ENCODE measurements at places on chromosomes 13 and 19.

- no peak for DNase-seq
These were observed 8.5 kb upstream of the QTRT1 start for GRCh38 chr19:10692673-10693264.

- DNase-seq: peak; percentile 59
These were observed 10.7 kb downstream of the ABHD8 start for GRCh38 chr19:17292301-17293074.

DNA sequence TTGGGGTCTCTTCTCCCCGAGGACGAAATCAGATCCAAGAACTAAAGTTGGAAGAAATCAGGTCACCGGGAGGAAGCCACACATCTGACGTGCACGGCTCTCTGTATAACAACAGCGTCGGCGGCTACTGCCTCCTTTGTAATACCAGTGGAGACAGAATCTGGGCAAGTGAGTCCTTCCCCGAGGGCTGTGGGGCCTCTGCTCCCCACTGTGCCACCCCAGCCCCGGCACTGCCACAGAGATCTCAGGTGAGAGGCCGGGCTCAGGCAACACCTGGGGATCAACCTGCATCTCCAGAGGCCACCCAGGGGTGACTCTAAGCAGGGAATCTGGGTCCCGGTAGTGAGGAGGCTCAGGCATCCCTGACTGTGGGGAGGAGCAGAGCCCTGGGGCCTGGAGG, 33.7 kb upstream of the C13orf46 start:
- no peak for DNase-seq

- no peak for DNase-seq
These were observed 135.0 kb downstream of the DLEU7 start for GRCh38 chr13:50708461-50708860.

DNA sequence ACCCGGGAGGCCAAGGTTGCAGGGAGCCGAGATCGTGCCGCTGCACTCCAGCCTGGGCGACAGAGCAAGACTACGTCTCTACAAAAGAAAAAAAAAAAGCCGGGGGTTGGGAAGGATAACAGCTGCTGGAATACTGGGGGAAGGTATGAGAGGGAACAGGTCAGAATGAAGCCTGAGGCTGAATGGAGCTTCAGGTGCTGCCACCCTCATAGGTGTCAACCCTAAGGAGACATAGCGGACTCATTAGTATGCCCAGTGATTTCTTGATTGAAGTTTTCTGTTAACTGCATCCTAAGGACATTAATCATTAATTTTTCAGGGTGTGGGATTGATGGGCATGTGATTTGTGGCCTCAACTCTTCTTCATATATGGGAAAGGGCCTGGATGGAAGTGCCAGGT, 6.0 kb downstream of the SMARCA4 start:
- DNase-seq: no peak

DNA sequence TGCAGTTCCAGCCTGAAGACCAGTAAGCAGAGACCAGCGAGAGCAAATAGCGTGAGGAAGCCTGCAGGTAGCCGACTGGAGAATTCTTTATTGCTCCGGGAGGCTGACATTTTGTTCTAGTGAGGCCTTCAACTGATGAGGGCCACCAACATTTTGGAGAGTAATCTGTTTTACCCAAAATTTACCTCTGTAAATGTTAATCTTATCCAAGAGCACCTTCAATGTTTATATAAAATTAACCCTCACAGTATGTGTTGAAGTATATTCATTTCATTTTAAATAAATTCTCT, 546.4 kb upstream of the SLITRK5 start:
- no peak for DNase-seq

DNA sequence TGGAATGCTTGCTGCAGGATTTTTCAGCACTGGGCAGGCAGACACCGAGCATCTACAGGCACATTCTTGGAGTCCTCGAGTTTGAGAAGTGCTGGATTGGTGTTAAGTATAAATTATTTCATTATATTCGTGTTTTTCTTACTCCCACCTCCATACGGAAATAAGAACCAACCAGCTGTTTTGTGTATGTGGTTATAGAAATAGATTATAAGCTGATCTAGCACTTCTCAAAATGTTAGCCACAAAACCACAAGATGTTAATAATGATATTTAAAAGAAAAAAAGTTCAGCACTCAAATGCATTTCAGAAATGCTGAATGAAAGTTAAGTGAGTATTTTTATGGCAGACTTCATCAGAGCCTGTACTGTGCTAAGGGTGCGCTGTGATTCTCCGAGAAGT, 24.0 kb upstream of the TEX29 start:
- no peak for DNase-seq

DNA sequence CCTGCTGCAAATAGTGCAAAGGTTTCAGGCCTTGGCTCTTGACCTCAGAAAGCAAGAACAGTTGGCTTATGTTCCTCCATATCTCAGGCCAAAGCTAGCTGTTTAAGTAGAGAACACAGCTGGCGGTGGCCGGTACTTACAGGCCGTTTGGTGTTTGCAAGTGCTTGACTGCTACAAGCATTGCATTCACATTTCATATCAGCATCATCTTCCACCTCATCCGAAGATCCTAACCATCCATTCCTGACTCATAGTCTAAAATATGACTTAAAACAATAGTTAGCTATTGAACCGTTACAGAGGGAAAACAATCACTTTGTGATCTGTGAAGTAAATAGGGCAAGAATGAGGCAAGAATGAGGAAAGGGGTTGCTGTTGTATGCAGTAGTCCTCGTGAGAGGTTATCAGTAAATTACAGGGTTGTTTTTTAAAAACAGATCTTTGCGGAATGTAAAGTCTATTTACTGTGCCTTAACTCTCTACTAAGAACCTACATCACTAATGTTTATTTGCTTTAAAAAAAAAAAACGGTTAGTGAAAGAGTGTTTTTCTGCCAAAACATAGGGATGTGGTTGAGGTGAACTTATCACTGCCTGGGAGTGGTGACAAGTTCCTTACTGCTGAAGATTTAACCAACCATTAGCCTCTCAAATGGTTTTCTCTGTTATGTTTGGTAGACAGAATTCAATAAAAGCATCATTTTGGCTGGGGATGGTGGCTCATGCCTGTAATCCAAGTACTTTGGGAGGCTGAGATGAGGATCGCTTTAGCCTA, 21.6 kb upstream of the WDR88 start:
- no peak for DNase-seq

Measured in stimulated activated CD4-positive, alpha-beta T cell treated with anti-CD3 and anti-CD28 coated beads, TNF-alpha, amount 100 ng/mL, for 4 hours (primary cell).